Femur (tissue), 1 donor: ENCODE measurements at places on chromosomes 3 and 15.
A peak's percentile ranks its signal among the peaks of the same experiment; 100 is the strongest.

- no peak for DNase-seq
These were observed 69.3 kb upstream of the KLF13 start for GRCh38 chr15:31257286-31257685.

- no peak for DNase-seq
These were observed 14.4 kb upstream of the CMSS1 start for GRCh38 chr3:99803297-99803696.

- DNase-seq: no peak
These were observed 72.7 kb downstream of the GREM1 start for GRCh38 chr15:32790352-32790999.

- DNase-seq: no peak
These were observed 11.4 kb downstream of the CDIN1 start for GRCh38 chr15:36590838-36591237.

DNA sequence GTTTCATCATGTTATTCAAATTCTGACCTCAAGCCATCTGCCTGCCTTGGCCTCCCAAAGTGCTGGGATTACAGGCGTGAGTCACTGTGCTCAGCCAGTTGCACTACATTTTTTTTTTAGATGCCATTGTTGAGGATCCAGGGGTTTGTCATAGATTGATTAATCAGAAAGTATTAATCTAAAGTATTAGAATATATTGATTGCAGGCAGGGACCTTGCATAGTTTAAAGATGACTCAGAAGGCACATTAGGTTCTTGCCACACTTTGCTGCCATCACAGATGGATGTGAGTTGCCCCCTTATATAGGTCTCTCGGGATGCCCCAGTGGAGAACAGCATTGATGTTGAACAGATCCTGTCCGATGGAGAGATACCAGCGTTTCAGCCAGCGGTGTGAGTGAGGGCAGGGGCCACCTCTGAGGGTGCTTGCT, 41.1 kb downstream of the IGF1R start:
- no peak for DNase-seq

DNA sequence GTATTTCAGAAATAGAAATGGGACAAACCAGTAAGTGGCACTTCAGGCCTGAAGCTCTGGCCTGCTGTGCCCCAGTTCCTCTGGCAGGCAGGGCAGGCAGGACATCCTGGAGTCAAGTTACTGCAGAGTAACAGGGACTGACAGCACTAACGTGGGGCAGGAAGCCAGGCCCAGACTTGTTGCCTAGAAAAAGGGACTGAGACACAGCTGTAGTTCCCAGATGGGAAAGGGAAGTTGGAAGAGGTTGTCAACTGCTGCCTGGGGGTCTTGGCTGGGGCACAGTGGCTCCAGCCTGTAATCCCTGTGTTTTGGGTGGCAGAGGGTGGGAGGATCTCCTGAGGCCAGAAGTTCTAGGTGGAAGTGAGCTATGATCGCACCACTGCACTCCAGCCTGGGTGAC, 171.9 kb downstream of the FMN1 start:
- DNase-seq: peak; percentile 88

DNA sequence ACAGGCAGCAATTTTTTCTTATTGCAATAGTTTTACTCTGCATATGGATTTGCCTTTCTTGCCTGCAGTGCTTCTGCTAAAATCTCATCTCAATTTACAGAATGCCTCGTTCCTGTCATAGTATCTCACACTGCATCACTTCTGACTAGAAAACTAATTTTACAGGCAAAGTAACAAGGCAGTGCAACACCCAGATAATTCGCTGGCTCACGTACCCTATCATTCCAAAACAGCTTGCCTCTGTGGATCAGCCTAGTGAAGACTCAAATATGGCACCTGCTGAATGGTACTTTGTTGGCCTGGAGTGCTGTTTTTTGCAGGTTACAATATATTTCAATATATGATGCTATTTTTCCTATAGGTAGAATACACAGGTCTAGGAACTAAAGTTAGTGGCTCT, 5.3 kb downstream of the EIF5A2 start:
- DNase-seq: no peak

DNA sequence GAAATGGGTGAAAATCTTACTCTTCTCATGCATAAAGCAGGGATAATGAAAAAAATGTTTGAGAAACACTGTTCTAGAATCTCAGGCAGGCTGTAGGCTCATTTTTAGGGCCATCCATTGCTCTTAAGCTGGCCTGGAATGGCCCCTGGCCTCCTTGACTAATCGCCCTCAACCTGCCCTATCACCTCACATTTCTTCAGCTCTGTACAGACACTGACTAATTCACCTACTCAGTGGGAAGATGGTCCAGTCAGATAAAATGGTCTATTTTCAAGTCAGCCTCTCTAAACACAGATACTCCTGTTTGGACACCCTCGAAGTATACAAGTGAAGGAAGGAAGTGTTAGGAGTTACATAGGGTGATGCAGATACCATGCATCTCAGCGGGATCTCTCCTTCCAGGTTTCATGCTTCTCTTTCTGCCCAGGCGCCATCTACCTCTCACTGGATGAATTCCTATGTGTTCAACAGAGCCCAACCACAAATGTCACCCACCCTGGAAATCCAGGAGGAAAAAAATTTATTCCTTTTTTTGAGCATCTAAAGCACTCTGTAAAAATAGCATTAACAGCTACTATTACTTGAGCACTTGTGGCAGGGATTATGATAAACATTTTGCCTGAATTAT, 12.1 kb downstream of the FMN1 start:
- no peak for DNase-seq

- peak; percentile 86 for DNase-seq
These were observed 53.1 kb downstream of the SPSB4 start for GRCh38 chr3:141104151-141104821.
